ENCODE measurements at places on chromosomes 5 and 9. TPM values are rescaled to one million over a fixed set of nuclear protein-coding genes. Genes with fewer than 3 reads are reported as not detected.

SGCD gene
- 0.52 TPM for total RNA-seq

- ATAC-seq, result no peak
These were observed 12.6 kb upstream of the MUSK start for GRCh38 chr9:110655754-110656641.

GRCh38 chr5:101431201-101431600, 528.1 kb upstream of the ST8SIA4 start:
- ATAC-seq, result no peak

DNA sequence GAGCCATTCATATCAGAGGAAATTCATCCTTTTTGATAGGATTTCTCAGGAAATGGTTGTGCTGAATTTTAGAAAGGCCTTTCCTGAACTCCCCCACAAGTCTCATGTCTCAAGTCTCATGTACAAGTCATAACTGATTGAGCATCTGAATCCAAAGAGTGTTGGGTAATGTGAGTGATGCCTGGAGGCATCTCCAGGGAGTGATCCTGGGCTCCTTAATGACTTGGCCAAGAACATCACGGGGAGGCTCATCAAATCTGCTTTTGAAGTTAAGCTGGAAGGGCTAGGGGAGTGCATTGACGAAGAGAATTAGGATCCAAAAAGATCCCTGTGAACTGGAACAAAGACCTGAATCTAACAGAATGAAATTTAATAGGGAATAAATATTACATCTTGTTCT, 79.2 kb downstream of the MAST4 start:
- ATAC-seq, result no peak

ABITRAM gene
- total RNA-seq, result 15.0 TPM

- ATAC-seq, result no peak
These were observed 15.7 kb downstream of the TMEM171 start for GRCh38 chr5:73136055-73136562.

GRCh38 chr5:39216631-39217030, 2.7 kb downstream of the FYB1 start:
- ATAC-seq, result no peak

DNA sequence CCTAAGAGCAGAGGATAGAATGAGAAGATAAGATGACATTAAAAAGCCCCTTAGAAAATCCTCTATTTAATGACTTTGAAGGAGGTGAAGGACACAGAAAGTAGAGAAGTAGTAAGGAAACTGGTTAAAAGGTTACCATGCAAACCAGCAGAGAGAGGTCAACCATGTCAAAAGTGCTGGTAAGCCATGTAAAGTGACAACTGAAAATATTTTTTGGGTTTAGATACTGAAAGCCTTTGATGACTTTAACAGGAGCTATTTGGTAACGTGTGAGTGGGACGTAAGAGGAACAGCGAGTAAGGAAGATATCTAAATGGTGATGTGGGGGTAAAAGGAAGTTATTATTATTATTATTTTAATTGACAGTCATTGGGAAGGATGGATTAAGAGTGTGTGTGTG, 56.9 kb downstream of the MACIR start:
- ATAC-seq, result no peak

BAAT gene
- 0.08 TPM for total RNA-seq

DNA sequence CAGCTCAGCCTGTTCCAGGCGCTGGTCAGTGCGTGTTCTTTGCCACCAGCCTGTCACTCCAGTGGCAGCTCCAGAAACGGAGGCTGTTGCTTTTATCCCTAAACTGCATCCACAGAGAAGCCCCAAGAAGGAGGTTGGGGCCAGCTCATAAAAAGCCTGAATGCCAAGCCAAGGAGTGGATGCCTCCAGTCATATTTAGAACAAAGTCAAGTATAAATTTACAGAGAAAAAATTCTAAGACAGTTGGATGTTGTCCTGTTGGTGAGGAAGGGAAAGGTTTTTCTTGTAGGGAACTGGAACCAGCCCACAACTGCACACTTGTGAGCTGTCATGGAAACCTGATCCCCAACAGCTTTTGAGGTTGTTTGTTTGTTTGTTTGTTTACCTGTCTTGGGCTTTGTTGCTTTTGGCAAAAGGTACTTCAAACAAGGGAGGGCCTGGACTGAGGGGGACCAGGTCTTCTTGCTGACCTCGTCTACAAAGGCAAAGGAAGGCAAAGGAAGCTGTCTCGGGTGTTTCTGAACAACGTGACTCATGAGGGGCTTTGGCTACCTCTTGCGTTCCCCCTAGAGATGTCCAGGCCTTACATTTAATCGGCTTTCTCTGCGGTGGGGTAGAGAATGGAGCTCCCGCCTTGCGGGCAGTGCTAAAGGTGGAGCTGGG, 36.7 kb downstream of the OLFML2A start:
- no peak for ATAC-seq

GRCh38 chr9:5684101-5684500, 55.2 kb downstream of the RIC1 start:
- no peak for ATAC-seq

DNA sequence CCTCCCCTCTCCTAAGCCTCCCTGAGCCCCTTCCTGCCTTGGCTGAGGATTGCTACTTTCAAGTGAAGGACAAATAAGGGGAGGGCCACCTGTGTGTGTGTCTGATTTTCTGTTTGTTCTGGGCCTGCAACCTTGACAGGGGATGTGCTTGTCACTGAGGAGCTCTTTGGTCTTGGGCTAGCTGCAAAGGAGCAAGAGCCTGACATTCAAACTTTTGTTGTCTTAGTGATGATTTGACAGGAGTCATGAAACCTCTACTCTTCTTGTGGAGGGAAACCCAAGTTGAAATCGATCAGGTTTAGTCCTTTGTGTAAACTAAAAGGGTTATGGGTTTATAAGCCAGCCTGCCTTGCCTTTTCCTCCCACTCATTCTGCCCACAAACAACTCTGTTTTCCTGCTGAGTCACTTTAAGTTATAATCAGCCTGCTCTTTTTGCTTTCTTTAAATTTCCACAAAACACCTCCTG, 16.9 kb downstream of the CLTA start:
- peak; percentile 26 for ATAC-seq

NMUR2 gene
- not detected for total RNA-seq

DNA sequence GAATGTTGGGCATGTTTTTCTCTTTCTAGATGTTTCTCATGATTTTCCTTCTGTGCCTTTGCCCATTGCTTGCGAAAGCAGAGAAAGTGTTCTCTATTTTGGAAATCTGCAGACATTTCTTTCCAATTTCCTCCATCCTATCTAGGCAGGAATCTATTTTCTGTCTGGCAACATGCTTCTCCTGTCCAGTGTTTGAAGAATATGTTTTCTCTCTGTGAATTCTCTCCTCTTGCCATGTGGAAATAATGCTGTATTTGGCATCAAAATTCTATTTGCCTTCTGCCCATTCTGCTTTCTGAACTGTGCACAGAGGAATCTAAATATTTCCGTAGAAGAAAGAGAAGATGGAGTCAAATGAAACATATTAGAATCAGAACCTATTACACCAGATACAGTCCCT, 833.3 kb downstream of the CDH9 start:
- ATAC-seq, result no peak

DNA sequence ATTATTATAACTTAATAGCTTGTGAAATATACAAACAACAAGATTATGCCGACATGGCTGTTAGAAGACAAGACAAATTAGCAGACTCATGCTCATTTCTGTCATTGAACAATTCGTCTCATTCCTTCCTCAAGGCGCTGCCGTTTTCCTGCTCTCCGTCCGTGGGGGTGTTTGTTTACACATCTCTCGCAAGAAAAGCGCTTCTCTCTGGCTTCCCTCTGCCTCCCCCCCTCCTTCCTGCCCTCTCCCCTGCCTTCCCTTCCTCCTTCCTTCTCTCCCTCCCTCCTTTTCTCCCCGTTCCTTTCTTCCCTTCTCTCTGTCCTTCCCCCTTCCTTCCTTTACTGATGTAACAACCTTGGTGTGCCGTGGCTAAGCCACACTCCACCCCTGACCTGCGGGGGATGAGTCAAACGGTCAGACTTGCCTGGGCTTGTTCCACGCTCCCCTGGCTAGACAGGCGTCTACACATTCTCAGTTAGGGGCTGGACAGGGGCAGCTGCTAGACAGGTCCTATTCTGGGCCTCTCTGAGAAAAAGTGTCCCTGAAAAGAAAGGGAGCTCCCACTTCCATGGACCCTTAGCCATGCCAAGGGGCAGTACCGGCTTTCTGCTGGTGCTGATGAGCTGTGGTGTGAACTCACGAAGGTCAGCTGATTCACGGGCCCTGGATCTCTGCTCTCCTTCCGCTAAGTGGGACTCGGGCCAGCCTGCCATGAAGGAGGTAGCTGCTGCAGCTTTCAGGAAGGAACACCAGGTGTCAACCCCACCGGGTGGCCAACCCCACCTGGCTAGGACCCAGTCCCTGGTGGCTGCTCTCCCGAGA, 32.0 kb upstream of the SPTLC1 start:
- ATAC-seq, result peak; percentile 93

DNA sequence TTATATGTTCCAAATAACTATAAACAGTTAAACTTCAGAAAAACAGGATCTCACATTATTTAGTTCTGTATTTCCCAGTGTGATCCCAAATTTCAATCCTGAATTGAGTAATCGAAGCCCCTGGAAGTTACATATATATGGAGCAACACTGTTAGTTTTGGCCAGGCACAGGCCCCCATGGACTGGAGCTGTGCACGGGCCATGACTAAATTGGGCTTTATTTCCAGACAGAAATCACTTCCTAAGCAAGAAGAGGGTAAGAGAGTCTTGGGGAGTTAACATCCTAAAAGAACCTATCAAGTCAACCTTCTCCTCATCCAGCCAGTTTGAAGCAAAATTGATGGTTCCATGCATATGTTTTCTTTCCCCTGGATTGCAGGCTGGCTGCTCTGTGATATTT, 393.0 kb downstream of the TMEM167A start:
- no peak for ATAC-seq

SPATA31A3 gene
- total RNA-seq, result not detected

DNA sequence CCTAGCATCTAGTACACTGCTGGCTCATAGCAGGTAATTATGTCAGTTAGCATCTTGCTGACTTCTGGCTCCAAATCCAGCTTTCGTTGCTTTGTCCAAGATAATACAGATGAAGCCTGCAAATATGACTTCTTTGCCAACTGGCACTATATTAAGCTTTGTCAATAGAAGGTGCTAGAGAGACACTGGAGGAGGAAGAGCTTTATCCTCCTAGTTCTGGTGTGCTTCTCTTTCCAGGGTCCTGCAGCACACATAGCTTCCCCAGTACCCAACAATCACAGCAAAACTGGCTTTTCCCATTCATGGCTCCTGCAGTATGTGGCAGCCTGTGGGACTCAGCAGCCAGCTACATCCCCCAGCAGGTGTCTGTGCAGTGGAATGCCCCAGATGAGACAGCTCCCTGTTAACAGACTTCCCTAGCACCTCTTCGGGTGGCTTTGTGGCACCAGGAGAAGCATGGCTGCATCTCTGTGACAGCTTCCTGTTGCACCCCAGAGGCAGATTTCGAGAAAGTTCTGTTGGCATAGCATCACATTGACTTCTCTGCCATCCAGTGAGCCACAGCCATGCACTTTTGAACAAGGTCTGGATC, 147.8 kb downstream of the OXCT1 start:
- no peak for ATAC-seq

DNA sequence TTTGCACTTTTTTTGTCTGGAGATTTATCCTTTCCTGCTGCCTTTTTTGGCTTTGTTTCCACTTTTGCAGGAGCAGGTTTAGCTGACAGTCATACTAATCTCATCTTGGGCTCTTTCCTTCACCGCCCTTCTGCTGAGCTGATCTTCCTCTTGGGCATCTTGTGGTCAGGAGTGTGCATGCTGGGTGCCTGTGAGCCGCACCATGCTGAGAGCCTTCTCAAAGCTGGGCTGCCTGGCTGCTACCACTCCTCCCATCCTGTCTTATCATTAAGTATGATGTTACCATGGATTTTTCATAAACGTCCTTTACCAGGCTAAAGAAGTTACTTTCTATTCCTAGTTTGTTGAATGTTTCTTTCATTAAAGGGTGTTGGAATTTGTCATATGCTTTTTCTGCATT, 49.5 kb upstream of the MCCC2 start:
- no peak for ATAC-seq

GRCh38 chr9:86183229-86184137, 76.0 kb downstream of the C9orf153 start:
- ATAC-seq, result no peak

GRCh38 chr9:96246267-96246671, 55.7 kb downstream of the HSD17B3 start:
- ATAC-seq, result no peak

DNA sequence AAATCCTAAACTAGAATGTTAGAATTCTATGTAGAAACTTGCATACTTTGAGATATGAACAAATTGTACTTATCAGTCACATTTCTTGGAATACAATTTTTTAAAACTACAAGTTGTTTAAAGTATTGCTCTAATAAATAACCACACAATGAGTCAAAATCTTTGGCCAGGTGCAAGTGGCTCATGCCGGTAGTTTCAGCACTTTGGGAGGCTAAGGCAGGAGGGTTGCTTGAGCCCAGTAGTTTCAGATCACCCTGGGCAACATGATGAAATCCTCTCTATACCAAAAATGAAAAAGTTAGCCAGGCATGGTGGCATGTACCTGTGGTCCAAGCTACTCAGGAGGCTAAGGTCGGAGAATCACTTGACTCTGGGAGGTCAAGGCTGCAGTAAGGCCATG, 257.8 kb downstream of the COX7C start:
- ATAC-seq, result no peak

- no peak for ATAC-seq
These were observed 63.6 kb upstream of the C5orf63 start for GRCh38 chr5:127136908-127137307.

DNA sequence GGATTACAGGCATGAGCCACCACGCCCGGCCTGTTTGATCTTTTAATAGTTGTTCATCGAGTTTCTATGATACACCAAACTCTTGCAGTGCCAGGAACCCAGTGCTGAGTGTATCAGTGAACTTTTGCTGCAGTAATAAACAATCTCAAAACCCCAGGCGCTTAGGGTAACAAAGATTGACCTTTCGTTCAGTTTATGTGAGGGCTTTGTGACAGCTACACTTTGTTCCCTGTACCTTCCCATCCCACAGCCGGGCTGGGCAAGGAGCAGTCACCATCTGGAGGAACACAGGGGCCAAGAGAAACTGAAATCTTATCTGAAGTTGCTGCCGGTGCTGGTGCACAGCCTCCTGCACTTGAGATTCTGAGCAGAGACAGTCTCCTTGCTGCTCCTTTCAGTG, 17.2 kb upstream of the WNK2 start:
- ATAC-seq, result no peak

CCDC183 gene
- total RNA-seq, result not detected

CARD6 gene
- total RNA-seq, result 15.9 TPM

- ATAC-seq, result peak; percentile 45
These were observed at the start of gene AK1 for GRCh38 chr9:127877566-127877998. Gene AK1 (minus strand): TSS chr9:127877675. CDS start chr9:127874617, 3,058 bp downstream.

GRCh38 chr5:146813346-146814157, 65.0 kb downstream of the PPP2R2B start:
- ATAC-seq, result no peak

GRCh38 chr5:96702503-96703383, 40.6 kb downstream of the CAST start:
- peak; percentile 92 for ATAC-seq

SPATA9 gene
- not detected for total RNA-seq
